ENCODE measurements at places on chromosomes 6 and 20.

- no peak for DNase-seq
Measured at GRCh38 chr6:34810936-34811632, 19.2 kb downstream of the BLTP3A start.

DNA sequence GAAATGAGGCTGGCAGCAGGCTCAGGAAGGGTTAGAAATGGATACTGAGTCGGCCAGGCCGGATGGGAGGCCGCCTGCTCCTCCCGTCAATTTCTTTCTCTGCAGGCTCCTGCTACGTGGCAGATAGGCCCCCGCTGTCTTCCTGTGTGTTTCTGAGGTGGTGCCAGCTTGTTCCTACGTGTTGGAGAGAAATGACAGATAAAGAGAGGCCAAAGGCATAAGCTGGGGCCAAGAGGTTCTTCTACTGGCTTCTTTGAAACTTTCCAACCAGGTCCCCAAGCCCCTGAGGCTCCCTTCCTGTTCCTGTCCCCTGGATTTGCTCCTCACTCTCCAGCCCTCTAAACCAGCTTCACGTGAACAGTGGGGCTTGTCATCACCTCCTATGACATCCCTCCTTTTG is 76.8 kb downstream of the TCP11 start:
- DNase-seq = no peak

- DNase-seq = no peak
Measured at GRCh38 chr6:117142995-117143394, 122.4 kb upstream of the VGLL2 start.

GRCh38 chr6:25548451-25548850 is 103.6 kb upstream of the SCGN start:
- no peak for DNase-seq

GRCh38 chr6:56657354-56657753 is 14.7 kb upstream of the DST start:
- no peak for DNase-seq

DNA sequence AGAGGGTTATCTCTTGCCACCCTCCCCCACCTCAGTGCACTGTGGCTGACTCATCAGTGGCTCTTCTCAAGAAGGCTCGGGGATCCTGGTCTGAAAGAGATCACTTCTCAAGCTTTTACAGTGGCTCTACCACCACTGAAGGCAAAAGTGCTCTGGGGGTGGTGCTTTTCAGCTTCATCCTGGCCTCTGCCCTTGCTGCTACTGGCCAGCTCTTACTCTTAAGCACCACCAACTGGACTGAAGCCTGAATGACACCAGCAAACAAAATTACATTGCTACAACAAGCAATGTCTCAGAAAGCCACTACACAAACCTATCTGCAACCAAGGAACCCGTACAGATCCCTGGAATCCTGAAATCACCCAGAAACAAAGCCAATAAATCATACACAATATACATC is 402.1 kb downstream of the EPHA7 start:
- no peak for DNase-seq

DNA sequence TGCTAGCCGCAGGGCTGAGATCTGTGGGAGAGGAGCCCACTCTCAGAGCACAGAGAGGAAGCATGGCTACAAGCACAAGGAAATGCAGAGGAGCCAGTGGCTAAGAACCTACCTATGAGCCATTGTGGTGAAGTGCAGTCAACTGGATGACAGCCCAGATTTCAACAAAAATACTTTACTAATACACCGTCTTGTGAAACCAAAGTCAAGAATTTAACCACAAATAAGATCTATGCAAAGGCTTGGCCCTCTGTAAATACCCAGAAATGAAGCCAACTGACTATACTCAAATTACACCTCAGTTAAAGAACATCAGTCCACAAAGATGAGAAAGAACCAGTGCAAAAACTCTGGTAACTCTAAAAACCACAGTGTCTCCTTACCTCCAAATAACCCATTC is 40.1 kb upstream of the PTCHD4 start:
- no peak for DNase-seq

DNA sequence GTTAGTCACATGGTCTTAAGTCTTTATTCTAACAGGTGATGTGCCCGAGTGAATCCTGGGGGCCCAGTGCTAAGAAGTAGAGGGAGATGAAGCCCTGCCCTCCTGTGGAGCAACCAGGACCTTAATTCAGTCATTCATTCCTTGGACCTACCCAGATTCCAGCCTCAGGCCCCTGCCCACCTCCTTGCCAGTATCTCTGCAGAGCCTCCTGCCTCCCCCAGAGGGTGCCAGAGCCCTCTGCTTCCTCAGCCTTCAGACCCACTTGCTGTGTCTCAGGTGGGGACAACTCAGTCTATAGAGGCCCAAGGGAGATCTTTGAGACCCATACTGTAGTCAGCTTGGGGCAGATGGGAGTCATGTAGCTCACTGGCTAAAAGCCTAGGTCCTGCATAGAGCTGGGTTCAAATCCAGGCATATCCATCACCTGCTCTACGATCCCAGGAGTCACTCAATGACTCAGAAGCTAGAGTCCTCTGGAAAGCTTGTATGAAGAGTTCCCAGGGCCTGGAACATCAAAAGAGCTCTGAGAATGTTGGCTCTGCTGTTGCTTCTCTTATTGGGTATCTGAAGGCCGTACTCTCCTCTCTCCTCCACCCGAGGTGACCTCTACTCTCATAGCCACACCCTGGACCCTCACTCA is 3.9 kb upstream of the SIGLEC1 start:
- DNase-seq = peak; percentile 16

GRCh38 chr6:22150368-22151035 is 146.3 kb downstream of the PRL start:
- DNase-seq = no peak

GRCh38 chr6:168045706-168046620 is 33.0 kb downstream of the FRMD1 start:
- DNase-seq = no peak

DNA sequence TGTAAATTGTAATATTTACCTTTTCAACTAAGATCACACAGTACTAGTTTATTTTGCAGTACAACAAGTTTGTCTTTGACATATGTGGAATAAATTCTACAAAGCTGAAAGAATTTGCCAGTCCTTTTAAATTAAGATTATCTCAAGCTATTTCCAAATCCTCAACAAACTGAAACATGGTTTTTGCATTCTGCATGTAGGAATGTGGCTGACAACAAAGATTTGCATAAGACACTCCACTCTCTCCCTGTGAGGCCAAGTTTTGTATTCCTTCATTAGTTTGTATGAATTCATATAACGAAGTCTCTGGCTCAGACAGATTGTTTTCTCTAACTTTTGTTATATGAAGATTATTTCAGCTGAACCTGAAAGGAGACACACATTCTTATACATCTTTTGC is 124.1 kb upstream of the THEMIS start:
- DNase-seq = no peak

DNA sequence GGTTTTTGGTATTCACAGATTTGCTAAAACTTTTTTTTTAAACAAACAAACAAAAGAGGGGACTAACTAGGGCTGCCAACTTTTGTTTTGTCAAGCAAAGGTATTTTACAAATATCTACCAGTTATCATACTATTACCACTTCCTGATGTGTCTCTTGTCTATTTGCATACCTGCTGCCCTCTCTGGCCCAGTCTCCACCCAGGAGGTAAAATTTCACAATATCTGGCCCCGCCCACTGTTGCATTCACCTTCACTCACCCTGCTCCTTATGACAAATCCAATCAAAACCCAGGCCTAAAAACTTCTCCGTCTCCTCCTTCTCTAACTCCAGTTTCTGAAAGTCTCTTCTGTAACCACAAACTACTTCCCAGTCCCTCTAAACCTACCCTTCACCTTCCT is 82.2 kb downstream of the TRERF1 start:
- no peak for DNase-seq

- DNase-seq = no peak
Measured at GRCh38 chr6:7769702-7770101, 43.8 kb downstream of the BMP6 start.

DNA sequence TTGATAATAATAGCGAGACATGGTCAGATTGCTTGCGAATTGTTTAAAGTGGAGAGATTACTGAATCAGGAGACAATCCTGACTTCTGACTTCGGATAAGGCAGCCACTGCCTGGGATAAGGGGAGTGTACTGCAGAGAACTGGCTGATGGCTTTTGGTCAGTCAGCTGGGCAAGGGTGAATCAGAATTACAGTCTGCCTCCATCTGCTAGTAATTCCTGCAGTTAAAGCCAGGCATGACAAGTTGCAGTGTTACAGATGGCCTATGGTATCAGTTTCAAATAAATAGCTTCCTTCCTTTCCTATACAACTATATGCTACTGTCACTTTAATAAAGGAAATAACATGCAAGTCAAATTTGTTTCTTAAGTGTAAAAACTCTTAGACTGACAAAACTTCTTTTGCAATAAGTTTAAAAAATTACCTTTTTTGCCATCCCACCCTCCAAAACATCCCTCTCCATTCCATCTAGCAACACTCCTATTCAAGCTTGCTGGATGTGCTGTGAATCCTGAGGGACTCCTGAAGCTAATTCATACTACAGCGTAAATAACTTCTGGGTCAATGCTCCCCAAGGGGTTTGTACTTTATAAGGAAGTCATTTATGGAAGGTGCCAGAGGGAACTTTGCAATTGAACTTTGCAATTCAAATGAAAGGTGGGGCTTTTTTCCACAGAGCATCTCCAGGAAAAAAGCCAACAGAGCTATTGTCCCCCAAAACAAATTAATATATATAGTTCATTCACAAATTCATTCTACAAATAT is 245.2 kb downstream of the ADGRB3 start:
- DNase-seq = no peak

DNA sequence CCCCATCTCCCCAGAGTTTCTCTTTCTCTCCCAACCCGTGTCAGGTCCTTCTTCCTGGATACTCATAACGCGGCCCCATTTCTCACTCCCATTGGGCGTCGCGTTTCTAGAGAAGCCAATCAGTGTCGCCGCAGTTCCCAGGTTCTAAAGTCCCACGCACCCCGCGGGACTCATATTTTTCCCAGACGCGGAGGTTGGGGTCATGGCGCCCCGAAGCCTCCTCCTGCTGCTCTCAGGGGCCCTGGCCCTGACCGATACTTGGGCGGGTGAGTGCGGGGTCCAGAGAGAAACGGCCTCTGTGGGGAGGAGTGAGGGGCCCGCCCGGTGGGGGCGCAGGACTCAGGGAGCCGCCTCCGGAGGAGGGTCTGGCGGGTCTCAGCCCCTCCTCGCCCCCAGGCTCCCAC is at the start of gene HLA-F:
HLA-F (plus strand) TSS at position 173 of the 404 bp plus-strand sequence; CDS start at position 203, 30 bp downstream.
- DNase-seq = peak; percentile 6

DNA sequence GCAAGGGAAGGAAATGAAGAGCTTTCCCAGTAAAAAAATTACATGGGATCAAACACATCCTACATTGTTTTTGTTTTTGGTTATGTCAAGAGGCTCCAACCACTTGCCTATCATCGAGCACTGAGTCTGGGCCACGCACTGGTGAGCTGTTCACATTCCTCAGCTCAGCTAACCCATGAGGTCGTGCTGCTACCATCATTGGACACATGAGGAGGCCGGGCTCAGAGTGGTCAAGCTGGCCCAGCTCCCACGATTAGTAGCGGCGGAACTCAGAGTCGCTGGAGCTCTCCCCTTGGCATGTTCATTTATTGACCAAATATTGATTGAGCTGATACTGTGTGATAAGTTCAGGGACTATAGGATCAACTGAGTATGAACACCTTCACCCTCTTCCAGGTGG is 164.9 kb downstream of the CDH26 start:
- no peak for DNase-seq

GRCh38 chr6:51949526-51949925 is 137.9 kb downstream of the PKHD1 start:
- no peak for DNase-seq

DNA sequence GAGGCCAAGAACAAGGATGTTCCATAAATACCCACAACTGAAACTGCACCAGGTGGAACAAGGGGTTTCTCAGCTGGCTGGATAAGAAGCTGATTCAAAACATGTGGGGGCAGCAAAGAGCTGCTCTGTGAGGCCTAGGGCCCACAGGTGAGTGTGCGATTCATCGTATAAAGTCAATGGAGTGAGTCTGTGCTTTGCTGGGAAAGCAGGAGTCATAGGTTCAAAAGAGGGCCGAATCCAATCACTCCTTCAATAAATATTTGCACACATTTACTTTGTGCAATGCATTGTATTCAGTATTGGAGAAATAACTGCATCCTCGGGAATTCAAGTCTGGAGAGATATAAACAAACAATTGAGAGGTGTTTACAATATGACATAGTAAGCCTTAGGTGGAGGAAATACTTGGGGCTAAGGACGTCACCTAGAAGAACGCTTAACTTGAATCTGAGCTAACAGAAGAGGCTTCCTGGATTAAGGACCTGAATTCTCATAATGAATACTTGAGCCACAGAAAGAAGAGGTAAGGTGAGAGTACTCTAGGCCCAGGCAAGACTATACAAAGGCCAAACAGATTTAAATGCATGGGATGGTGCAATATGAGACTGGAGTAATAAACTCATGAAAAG is 83.7 kb upstream of the TMEM30A start:
- DNase-seq = peak; percentile 35

DNA sequence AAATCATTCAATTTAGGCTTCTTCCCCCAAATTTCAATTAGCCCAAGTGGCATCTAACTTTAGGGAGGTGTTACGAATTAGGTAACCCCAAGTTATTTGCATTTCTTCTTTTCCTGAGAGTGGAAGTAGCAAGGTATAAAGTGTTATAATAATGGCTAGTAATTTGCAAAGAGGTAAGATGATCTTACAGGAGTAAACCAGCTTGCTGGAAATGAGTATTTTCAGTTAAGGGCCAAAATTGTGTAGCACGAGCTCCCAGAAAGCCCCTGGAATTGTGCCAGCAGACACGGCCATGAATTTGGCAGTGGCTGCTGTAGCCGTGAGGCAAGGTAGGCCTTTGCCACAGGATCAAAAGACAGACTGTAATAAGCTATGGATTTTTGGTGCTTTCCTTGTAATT is 38.0 kb downstream of the CITED2 start:
- peak; percentile 5 for DNase-seq

- no peak for DNase-seq
Measured at GRCh38 chr6:31920811-31921210, 6.7 kb upstream of the C2 start.

DNA sequence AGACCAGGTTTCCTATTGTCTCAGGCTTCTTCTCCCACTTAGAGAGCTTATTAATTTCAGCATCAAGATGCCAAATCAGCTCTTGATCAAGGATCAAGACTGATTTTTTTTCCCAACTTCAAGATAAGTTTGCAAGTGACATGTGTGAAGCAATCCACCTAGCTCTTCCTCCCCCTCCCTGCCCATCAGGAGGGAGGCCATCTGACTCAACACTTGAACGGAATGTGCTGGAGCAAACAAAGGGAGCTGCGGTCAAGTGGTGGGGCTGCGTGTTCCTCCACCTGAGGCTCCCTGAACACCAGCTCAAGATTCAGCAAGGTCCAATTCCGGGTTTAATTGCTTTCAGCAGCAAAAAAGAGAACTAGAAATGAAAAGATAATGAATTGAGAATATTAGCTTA is 38.7 kb downstream of the TTI1 start:
- no peak for DNase-seq
